ENCODE measurements at places on chromosomes 5 and 9.

GRCh38 chr9:128091144-128091543 is 23.1 kb downstream of the SLC25A25 start:
- peak; percentile 93 for DNase-seq

DNA sequence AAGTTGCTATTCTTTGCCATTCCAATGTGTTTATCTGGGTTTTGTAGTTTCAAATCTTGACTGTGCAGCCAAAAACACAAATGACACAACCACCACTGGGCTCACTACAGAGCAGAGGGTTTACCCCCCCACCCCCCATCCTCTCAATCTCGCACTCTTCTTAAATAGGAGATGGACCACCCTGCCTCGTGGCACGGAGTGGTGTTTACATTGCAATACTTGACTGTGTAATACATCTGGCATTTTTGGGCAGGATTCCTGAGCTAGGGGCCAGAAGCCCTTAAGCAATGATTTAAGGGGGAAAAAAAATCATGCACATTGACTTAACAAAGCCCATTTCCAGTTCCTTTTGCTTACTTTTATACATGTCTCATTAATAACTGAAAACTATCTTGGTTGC is 19.0 kb downstream of the PTCH1 start:
- DNase-seq: no peak

- DNase-seq: no peak
These were observed 21.5 kb downstream of the NUDT12 start for GRCh38 chr5:103541114-103541513.

DNA sequence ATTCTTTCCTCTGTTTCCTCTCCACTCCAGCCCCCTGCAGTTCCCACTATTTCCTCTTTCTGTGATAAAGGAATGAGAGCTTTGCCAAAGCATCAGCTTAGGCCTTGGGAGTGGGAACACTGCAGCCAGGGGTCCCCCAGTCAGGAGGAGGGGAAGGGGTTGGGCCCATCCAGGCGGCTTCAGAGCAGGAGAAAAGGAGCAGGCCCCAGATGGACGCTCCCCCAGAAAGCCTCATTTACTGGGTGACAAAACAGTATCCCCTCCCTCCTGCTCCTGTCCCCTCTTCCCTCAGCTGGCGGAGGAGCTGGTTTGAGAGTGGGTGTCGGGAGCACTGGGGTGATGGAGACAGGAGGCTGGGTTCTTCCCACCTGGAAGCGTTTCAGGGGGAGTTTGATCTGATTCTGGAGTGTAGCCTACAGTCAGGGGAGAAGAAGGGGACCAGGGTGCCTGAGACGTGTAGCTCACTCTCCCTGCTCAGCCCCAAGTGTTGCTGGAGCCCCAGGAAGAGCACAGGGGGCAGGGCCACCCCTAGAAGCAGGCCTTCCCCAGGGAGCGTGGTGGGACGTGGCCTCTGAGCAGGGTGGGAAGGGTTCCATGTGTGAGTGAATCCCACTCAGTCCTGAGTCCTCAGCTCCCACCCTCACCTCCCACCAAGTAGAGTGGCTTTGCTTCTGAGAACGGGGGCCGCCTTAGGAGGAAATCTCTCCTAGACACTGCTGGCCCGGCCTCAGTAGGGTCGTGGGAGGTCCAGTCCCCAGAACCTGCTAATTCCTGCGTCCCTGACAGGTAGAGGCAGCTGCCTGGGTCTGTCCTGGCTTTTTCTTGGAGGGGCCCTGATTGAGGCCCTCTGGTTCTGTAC is 173.1 kb downstream of the CACNA1B start:
- no peak for DNase-seq

- DNase-seq: no peak
These were observed 696 bp downstream of the ZFP62 start for GRCh38 chr5:180860273-180860886.

- DNase-seq: no peak
These were observed 30.7 kb downstream of the PAEP start for GRCh38 chr9:135592331-135592590.

DNA sequence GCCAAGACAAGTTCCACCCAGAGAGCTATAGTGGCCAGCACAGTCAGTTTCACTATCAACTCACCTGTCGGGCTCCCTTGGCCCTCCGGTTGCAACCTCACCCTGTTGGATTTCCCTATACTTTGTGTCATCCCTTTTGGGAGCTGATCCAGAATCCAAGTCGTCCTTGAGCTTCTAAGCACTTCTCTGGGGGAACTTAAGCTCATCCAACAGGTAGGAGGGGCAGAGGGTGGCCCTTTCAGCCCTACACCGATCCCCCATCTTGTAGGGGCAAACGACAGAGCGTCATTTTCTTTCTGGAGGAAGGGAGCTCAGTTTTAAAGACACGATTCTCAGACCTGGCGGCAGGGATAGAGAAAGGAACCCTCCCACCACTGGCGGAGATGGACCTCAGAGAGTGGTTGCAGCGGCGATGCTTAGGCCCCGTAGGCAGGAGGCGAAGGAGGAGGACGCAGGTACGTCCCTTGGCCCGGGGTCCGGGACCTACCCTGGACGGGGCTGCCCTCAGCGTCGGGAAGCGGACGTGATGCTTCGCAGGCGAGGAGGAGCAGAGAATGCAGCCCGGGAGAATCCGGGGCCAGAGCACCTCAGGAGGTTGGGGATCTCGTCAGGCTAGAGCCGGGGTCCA is 519 bp downstream of the ZER1 start:
- no peak for DNase-seq

- no peak for DNase-seq
These were observed 197.2 kb downstream of the COX7C start for GRCh38 chr5:86814907-86815306.

GRCh38 chr5:39223565-39224156 is 4.3 kb upstream of the FYB1 start:
- DNase-seq: no peak

GRCh38 chr5:135249658-135250057 is 149.4 kb downstream of the MACROH2A1 start:
- DNase-seq: no peak

GRCh38 chr9:32385885-32386283 is 1.4 kb downstream of the ACO1 start:
- DNase-seq: no peak

DNA sequence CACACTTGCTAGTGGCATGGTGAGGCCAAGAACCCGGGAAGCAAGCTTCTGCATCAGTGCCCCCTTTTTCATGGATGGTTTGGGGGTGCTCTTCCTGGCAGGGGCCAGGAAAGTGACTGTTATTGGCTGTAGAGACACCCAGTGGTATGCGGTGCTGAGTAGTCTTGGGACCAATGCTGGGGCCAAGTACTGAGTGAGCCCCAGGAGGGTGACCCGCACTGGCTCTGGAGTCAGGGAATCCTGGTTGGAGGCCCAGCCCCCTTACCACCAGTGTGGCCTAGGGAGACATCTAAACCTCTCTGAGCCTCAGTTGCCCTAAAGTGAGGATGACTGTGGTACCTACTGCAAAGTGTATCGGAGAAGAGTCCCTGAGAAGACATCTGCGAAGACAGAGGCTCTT is 41.2 kb upstream of the SYNPO start:
- no peak for DNase-seq

GRCh38 chr9:126317513-126317912 is 9.1 kb upstream of the MVB12B start:
- peak; percentile 65 for DNase-seq

- DNase-seq: no peak
These were observed 3.2 kb upstream of the FBXO4 start for GRCh38 chr5:41921874-41922273.

DNA sequence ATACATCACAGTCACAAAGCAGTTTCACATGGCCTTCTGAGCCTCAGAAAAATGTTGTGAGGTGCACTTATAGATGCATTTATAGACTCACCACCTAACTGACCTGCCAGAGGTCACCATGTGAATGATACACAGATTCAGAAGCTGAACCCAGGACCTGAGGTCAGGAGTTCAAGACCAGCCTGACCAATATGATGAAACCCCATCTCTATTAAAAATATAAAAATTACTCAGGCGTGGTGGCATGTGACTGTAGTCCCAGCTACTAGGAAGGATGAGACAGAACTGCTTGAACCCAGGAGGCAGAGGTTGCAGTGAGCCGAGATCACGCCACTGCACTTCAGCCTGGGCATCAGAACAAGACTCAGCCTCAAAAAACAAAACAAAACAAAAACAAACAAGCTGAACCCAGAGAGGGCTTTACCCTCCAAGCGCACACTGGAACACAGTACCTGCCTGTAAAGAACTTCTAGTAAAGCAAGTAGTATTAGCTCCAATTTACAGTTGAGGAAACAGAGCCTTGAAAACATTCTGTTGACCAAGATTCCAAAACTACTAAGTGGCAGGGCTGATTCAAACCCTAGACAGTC is 16.3 kb downstream of the ECPAS start:
- DNase-seq: no peak

GRCh38 chr5:126736141-126736540 is 40.8 kb upstream of the LMNB1 start:
- DNase-seq: no peak

DNA sequence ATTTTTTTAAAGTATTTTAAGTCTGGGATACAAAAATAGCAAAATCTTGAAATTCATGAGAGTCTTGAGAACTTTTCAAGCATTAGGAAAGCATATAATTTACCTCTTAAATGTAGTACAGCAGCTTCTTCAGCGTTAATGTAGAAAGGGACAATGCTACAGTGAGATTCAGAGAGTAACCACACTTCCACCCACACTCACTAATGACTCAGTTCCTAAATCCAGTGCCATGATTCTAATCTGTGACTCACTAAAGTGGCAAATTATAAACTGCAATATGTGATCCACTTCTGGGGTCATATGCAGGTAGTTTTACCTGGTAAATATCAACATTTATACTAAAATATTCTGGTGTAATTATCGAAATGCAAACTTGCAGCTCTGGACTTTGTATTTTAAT is 434.5 kb upstream of the TUSC1 start:
- DNase-seq: no peak

GRCh38 chr5:136251502-136252169 is 58.7 kb upstream of the SMIM32 start:
- no peak for DNase-seq

- DNase-seq: no peak
These were observed 61.1 kb upstream of the TBC1D2 start for GRCh38 chr9:98316445-98317133.

DNA sequence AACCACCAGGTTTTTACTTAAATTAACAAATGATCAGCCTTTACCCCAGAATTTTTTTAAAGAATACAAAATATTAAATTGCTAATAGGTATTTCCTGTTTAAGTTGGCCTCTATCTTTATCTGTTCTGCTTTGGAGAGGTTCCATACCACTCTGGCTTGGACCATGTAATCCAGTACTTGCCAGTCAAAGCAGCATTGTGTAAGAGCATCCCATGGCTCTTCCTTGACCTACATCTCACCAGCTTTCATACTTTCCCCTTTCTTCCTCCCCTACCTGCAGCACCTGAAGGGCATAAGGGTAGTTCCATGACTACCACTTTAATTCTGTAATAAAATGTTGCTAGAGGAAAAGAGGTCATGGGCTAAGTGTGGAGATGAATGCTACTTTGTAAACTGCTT is 140.8 kb upstream of the MTAP start:
- no peak for DNase-seq

DNA sequence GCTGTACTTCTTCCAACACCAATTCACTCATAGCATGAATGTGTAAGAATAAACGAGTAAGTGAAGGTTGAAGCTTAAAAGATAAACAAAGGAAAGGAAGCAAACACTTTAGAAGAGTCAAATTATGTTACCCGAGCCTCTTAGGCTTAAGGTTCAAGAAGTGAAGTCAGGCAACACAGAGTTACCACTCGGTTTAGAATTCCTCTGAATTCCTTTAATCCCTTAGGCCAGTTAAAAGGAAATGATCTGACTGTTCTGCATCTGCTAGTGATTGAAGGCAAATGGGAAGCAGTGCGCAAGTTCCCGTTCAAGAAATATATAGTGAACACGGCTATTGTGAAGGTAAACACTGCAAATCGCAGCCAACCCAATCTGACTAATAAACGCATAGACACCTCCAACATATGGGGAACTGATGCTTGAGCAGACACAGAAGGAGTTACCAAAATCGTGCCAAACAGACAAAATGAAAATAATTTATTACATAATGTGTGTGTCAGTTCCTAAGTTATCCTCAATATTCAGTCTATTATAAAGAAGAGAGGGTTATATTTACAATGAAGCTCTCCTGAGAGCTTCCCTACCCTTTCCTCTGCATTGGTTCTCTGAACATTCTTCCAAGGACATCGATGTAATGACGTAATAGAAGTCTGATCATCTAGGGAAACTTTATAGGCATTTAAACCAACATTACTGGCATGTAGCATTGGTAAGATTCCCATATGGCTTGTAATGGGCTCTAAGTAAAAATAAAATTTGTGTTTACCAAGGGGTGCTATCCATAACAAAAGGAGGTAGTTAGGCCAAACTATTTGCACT is 837.1 kb upstream of the ZNF608 start:
- no peak for DNase-seq

DNA sequence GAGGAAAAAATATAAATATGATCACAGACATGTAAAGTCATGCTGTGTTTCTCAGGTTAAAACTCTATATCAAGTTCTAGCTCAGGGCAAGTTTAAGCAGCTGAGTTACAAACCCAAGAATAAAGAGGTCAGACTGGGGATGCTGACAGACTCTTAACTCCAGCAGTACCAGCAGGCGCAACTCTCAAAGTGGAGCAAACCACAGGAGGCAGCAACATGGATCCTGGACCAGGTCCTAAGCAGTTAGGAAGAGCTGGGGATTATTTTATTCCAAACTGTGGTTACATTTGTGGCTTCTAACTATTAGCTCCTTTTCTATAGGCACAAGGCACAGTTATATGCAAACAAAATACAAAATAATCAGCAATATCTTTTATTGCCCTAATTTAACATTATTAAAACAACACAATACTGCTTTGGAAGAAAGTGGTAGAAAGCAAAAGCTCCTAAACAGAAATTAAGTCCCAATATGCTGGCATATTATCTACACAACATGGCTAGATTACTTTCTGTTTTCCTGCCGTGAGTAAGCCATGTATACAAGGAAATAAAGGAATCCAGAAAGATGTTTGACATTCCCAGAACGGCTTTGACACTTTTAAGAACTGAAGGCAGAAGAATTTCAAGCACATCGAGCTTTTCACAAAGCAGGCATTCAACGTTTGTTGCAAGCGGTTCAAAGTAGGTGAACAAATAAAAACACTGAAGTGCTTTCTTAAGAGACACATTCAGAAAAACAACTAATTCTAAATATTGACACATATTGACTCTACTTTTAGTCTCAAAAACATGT is 378.8 kb upstream of the ZNF608 start:
- no peak for DNase-seq

DNA sequence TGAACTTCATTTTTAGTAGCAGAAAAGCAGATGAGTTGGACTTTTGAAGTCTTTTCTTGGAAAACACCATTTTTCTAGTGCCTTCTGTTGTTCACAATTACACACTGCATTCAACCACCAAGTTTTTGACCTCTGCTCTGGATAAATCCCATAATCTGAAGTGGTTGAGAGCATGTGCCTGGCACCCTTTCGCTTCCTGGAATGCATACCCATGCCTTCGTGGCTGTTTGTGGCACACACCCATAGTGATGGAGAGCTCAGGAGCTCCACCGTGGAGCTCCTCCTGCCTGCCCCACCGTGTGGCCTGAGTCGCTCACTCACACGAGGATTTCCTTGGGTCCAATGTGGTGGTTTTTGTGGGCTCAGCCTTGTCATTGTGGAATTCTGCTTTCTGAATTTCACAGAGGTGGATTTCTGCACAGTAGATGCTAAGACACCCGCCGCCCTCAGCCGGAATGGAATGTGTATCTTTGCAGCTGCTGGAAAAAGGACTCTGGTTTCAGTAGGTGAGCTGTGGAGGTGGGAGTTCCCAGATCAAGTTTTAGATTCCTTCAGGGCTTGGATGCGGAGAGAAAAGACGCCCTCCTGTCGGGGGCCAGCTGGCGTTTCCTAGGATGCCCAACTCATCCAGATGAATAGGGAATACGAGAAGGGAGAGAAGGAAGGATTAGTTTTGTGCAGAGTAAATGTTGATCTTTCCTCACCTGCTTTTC is 500.4 kb downstream of the IRX1 start:
- DNase-seq: no peak

GRCh38 chr9:4955836-4956235 is 29.2 kb upstream of the JAK2 start:
- DNase-seq: no peak
